Kidney (tissue), 22 donors: ENCODE measurements at places on chromosomes 13 and 19. TPM values are rescaled to one million over a fixed set of nuclear protein-coding genes. Genes with fewer than 3 reads are reported as not detected.

DNA sequence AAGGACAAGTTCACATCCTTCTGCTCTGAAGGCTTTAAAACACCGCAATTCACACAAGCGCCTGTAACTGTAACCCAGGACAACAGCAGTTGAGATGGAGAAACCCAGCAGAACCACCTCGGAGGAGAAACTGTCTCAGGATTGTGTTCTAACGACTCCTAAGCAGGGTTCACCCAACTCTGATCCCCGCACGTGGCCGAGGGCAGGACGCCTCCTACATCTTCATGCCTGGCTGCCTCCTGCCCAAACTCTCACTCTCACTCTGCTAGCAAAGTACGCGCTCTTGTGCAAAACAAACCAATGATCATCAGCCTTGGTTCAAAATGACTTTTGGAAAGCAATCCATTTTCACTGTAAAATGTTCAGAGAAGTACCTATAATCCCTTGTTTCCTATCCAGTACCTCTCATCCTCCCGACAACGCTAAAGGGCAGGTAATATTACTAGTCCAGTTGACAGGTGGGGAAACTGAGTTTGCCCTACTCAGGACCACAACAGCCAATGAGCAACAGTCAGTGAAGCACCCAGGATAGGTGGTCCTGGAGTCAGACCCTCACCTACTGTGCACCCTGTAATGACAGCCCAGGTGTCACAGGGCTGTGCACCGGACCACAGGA, 25.6 kb downstream of the EPS15L1 start:
- DNase-seq: peak; percentile 42

- no peak for DNase-seq
Measured at GRCh38 chr13:48291730-48292129, 11.8 kb upstream of the RB1 start.

The METTL21C gene
- total RNA-seq: not detected

DNA sequence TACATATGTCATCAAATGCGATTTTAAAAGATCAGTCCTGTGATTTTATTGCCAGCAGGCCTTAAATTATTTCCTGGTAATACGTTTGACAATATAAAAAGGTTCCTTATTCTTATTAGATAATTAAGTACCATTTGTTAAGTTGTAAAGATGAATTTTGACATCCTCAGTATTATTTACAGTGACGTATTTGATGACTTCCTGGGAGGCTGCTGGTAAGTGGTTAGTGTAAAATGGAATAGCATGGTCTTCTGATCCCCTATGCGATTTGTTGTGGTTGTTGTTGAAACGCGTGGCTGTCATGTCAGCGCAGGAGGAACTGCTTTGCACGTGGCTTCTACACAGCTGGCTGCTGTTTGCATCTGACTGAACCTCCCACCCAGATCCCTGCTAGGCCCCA, 99.7 kb downstream of the DCLK1 start:
- no peak for DNase-seq

DNA sequence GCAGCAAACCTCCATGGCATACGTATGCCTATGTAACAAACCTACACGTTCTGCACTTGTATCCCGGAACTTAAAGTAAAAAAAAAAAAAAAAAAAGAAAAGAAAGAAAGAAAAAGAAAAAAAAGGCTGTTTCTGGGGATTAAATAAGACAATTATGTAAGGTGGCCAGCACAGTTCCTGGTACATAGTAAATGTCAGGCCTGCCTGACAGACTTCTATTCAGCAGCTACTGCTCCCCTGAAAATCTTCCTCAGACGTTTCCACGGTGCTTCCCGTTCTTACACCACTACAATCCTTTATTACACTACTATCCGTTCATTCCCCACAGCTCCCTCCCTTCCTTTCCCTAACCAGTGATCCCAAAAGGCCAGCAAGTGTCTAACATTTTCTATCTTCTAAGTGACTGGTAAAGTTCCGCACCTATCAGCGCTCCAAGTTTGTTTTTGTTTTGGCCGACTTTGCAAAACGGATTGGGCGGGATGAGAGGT, 636 bp upstream of the RB1 start:
- DNase-seq: no peak

The ZNF486 gene
- total RNA-seq: 12.9 TPM

The TRPC4 gene
- total RNA-seq: 2.9 TPM

DNA sequence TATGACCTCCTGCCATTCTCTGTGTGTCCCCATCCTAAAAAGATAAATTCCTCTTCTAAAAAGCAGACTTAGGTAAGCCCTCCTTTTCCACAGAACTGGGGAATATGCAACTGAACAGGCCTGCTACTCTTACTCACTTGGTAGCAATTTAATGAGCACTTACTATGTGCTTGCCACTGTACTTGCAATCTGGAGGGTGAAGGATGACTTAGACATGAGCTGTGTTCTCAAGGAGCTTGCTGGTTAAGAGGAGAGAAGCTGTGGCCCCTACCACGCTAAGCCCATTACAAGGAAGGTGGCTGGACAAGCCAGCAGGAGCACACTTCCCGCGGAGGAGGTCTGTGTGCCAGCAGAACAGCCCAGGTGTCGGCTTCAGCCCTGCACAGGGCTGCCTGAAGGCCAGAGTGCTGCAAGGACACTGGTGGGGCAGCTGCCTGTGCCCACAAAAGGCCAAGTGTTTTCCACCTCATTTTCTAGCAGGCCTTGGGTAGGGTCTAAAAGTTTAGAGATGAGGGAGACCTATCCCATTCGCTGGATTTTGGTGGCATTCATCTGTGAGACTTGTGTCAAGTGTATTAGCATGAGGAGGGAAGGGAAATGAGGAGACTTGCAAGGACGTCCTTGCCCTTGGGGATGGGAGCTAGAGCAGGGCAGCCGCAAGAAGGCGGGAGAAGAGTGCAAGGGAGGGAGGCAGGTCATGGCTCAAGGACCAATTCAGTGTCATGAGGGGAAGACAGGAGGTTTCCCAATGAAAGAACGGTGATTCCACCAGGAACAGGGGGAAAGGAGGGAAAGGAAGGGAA, 52.0 kb downstream of the COL4A1 start:
- no peak for DNase-seq

The KIR2DL3 gene
- 0.25 TPM for total RNA-seq

DNA sequence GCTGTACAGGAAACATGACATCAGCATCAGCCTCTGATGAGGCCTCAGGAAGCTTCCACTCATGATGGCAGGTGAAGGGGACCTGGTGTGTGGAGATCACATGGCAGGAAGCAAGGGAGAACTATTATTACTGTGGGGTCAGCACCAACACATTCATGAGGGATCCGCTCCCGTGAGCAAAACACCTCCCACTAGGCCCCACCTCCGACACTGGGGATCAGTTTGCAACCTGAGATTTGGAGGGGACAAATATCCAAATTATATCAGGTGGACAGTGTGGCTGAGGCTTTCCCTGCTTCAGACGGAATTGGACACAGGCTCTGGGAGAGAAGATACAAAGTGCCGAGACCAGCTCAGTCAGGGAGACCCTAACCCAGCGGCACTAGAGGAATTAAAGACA, 5.7 kb upstream of the ZNF792 start:
- no peak for DNase-seq

The HMG20B gene
- total RNA-seq: 69.7 TPM

GRCh38 chr13:25756251-25756650, 295.6 kb downstream of the SHISA2 start:
- DNase-seq: no peak

- DNase-seq: no peak
Measured at GRCh38 chr13:37029617-37030016, 29.0 kb downstream of the EXOSC8 start.

The COX7A1 gene
- total RNA-seq: 56.2 TPM

- no peak for DNase-seq
Measured at GRCh38 chr13:74206061-74206561, 71.9 kb upstream of the KLF12 start.

DNA sequence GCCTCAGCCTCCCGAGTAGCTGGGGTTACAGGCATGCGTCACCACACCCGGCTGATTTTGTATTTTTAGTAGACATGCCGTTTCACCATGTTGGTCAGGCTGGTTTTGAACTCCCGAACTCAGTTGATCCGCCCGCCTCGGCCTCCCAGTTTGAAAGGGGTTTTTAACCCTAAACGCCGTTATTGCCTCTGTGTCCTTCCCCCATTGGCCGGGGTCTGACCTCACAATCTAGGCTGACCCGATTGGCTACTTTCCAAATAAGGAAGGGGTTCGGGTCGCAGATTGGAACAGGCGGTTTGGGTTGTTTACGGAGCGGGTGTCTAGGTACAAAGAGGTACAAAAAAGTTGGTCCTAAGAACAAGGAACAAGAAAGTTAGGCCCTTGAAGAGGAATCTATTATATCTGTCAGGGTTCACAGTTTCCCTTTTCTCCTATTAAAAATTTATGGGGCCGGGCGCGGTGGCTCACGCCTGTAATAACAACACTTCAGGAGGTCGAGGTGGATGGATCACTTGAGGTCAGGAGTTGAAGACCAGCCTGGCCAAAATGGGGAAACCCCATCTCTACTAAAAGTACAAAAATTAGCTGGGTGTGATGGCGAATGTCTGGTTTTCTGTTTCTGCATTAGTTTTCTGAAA, 1.0 kb downstream of the ZNF253 start:
- DNase-seq: peak; percentile 59

The ZNF225 gene
- total RNA-seq: 6.7 TPM

- DNase-seq: no peak
Measured at GRCh38 chr13:80116107-80116506, 224.8 kb downstream of the SPRY2 start.

DNA sequence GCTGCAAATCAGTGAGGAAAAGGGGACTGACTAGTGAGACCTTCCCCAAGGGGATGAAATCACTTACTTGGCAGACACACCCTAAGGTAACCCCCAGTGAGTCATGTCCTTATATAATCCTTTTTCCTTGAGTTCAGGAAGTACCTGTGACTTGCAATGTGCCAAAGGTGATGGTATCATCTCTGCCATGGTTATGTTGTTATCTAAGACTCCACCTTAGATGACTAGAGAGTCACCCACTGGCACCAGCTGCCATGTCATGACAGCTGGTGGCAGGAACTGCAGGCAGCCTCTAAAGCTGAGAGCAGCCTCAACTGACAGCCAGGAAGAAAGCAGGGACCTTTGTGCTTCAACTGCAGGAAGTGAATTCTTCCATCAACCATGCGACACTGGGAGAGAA, 12.5 kb downstream of the PBX4 start:
- DNase-seq: no peak

DNA sequence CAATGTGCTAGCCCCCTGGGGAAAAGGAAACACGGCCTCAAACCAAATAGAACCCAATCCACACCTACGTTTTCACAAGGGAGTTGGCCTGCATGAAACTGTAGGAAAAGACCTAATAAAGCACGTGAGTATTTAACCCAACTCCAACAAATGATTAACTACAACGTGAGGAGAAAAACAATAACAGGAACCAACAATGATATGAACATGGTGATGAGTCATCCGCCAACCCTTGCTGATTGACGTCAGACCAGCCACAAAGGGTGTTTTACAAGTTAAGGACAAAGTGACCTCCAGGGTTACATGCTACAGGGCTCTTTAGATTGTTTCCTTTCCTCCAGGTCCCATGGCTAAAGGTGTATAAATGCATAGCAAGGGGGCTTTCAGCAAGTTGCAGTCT, 460.5 kb downstream of the COG6 start:
- DNase-seq: no peak

DNA sequence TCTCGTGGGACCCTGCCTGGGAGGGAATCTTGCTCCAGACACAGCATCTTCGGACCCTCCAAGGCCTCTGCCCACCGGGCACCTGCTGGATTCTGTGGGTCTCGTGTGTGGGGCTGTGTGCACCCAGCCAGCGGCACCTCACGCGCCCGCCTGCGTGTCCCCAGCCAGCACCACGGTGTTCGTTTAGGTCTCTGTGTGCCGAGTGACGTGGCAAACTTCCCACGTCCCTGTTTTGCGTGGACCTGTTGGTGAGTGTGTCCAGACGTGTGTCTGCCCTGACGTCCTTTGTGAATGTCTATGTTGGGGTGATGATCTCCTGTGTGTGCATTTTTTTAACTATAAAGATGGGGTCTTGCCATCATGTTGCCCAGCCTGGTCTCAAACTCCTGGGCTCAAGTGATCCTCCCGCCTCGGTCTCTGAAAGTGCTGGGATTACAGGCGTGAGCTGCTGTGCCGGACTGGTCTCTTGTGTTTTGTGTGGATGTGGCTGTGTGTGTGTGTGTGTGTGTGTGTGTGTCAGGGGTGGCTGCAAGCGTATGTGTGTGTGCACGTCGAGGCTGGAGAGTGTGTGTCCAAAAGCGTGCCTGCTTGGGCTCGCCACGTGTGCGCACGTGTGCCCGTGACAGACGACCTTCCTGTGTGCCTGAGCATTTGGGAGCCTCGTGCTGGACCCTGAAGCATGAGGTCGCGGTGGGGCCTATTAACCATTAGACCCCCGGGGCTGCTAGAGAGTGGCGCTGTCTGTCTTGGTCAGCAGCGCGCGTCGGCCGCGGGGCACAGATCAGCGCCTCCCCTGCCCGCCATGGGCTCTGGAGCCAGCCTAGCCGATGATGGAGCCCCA, 15.7 kb downstream of the ARID3A start:
- no peak for DNase-seq

- peak; percentile 27 for DNase-seq
Measured at GRCh38 chr13:32947411-32948276, 68.6 kb upstream of the KL start.

The C13orf46 gene
- total RNA-seq: 1.1 TPM

The NLRP5 gene
- total RNA-seq: not detected
